ENCODE measurements at places on chromosomes 1 and 21.
A peak's percentile ranks its signal among the peaks of the same experiment; 100 is the strongest.

DNA sequence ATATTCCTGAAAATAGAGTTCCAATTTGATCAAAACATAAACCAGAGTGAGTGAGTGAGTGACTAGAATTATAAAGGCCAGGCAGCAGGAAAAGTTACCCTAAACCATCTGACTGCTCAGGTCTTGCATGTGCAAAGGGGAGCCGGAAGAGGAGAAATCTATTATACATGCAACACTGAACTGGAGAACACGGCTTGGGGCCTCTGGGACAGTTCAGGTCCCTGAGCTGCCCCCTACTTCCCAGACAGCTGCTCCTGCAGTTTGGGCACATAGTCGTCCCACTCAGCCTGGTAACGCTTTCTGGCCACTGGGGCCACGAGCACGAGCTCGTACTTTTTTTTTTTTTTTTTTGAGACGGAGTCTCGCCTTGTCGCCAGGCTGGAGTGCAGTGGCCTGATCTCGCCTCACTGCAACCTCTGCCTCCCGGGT lies 40.1 kb downstream of the PTPRC start:
- DNase-seq = no peak

DNA sequence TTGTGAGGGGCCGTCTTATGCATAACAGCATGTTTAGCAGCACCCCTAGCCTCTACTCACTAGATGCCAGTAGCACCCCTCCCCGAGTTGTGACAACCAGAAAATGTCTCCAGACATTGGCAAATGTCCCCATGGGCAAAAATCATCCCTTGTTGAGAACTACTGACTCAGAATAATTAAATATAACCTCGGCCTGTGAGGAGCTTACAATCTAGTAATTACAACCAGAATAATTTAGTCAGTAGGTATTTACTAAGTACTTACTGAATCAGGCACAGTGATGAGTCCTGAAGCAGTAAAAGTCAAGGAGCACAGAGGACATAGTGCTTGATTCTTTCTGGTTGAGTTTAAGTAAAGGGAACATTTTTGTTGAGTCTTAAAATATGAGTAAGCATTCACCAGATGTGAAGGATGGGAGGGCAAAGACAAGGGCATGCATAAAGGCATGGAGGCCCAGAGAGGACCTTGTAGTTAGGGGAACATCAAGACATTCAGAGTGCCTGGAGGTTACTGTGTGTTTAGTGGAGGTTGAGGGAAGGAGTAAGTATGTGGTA lies 44.1 kb upstream of the KCNQ4 start:
- DNase-seq = no peak

GRCh38 chr1:204992201-204992997 lies 50.6 kb upstream of the CNTN2 start:
- DNase-seq = no peak

DNA sequence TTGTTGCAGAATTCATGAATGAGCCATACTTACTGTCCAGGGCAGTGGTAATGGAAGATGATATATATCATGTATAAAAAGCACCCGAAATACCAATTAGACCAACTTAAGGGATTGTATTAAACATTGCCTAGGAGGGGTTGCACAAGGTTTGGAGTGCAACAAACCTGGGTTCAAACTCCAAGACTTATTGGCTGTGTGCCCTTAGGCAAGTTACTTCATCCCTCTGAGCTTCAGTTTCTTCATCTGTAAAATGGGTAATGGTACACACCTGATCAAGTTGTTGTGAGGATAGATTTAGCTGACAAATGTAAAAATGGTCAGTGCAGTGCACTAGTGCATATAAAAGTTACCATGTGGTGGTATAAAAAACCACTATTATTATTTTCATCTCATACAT lies 9.8 kb upstream of the PPP1R15B start:
- no peak for DNase-seq

DNA sequence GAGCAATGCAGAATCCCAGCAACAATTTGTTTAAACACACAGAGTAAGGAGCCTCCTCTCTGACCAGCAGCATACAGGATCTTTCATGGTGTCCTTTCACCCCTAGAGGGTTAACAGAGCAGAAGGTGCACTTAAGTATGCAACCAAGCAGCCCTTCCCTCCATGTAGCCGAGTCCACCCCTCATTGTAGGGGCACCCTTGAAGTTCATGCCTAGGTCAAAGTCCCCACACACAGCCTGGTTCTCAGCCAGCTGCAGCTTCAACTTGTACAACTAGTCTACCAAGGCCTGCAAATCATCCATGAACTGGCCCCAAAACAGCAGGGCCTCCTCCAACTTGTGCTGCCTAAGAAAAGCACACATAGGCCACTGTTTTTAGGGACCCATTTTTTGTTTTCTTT lies 7.0 kb upstream of the BMP8B start:
- no peak for DNase-seq

- DNase-seq = no peak
These were observed 80.6 kb downstream of the SLC25A24 start for GRCh38 chr1:108119500-108119899.

DNA sequence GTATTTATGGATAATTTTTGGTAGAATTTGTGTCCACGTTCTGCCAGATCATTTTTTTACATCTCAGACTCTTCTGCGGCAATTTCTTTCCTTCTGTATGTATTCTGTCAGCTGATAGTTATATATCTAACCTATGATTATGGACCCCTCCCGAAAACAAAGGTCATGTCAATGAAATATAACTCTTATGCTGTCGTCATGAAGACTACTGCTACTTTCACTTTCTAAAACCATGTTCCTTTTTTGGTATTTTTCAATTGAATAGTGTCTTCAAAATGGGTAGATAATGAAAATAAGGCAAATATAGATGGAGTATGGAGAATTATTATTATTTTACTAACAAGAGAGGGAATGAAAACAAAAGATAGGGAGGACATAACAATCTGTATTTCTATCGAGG lies 3.2 kb downstream of the ANGPTL1 start:
- DNase-seq = no peak

DNA sequence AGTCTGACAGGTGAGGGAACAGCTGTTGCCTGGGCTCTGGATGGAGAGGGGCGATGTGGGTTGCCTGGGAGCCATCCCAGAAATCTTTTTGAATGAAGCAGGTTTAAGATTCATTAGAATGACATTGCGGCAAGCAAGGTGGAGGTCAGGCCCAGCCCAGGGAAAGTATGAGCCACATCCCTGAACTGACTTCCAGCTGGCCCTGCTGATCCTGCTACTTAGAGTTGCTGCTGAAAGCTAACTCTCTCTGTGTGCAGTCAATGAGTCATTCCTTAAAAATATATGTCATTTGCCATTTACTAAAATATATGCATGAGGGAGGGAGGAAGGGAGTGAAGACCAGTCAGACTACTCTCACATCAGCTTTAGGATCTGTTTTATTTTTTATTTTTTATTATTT lies 54.3 kb upstream of the RAB3GAP2 start:
- no peak for DNase-seq

GRCh38 chr1:213683529-213683928 lies 304.2 kb upstream of the PROX1 start:
- DNase-seq = no peak

GRCh38 chr1:154174654-154175053 lies 17.2 kb downstream of the TPM3 start:
- no peak for DNase-seq

GRCh38 chr1:74748960-74749359 lies 16.0 kb downstream of the TYW3 start:
- DNase-seq = no peak

DNA sequence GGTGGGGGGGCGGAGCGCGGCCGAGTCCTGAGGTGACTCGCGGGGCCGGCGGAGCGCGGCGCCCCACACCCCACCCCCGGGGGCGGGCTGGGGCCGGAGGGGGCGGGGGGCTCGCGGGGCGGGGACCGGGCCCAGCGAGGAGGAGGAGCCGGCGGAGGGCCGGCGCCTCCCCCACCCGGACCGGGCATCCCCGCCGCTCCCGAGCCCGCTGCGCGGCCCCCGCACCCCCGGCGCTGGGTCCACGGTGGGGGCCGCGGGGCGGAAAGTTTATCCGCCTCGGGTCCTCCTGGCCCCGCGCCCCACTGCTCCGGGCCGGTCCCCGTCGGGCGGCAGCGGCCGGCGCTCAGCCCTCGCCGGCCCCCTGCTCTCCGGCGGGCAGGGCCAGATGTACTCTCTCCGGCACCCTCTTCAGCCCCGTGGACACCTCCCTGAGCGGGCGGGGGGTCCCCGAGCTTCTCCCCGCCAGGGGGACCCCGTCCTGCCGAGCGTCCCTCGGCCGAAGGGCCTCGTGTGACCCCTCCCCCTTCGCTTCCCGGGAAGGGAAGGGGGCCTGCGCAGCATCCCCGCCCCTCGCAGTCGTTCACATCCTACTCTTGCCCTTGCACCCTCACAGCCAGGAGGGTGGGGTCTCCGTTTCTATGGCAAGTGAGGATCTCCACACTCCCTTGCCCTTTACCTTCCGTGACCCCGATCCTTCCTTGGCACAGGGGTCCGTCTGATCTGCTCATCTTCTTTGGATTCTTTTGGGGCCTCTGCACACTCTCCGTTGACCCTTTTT lies 663 bp downstream of the CAMTA1 start:
- peak; percentile 37 for DNase-seq

- DNase-seq = peak; percentile 78
These were observed at the start of gene NAXE for GRCh38 chr1:156591432-156592157. Gene NAXE (plus strand): TSS chr1:156591776. CDS start chr1:156591805, 29 bp downstream.

DNA sequence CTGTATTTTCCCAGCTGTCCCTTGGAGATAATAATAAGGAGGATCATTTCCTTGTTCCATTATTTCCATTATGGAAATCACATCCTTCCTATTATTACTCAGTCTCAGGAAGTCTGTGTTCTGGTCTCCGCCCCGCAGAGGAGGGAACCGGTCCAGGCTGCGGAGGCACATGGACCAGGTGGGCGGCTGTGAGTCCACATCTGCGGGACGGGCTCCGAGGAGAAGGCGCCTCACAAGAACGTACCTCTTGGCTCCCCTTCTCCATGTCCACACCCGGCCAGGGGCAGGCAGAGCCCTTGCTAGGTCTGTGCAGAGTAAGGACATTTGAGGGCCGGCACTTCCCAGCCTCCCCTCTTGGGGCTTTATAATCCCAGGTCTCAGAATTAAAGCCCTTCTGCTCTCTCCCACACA lies 14.6 kb downstream of the RAB7B start:
- no peak for DNase-seq

DNA sequence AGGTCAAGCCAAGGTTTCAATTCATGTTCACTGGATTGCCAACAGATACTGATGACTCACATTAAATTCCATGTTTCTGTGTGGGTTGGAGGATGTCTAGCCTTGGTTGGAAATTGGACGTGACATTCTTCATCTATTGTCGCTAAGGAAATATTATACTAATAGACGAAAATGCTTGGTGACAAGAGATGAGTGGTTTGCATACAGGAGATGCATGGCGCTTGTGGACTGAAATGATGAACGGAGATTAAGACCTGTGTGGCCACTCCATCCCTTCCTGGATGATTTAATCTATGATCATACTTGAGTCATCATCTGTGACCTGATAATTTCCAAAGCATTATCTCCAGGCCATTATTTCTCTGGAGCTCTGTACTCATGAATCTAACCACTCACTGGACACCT lies 97.0 kb upstream of the CD34 start:
- DNase-seq = no peak

DNA sequence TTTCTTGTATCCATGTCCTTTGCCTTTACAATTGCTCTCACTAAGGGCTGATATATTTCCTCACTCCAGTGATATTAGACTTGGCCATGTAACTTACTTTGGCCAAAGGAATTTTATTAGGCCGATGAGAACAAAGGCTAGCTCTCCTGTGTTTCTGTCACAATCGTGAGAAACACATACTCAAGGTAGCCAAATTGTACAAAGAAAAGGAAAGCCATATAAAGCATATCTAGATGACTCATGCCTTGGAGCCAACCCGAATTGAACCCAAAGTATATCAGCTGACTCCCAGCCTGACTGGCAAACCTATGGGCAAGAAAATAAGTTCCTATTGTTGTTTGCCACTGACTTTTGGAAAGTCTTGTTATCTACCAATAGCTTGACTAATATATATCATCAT lies 371.7 kb upstream of the LRRC7 start:
- DNase-seq = no peak

DNA sequence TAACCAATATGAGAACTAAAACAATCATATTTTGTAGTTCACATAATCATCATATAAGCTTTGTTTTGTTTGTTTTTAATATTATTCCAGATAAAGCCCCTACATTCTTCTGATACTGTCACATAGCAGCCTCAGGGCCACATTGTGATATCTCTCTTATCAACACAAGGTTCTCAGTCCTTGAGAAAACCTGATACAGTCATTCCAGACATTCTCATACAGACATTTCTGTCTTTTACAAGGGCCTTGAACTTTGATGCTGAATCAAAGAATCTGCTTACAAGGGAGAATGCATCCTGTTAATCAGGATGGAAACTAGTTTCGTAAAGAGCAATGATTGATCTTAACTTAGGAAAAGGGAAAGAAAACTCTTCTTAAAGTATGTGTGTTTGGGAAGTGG lies 12.7 kb upstream of the VCAM1 start:
- no peak for DNase-seq

GRCh38 chr1:33762109-33762830 lies 101.6 kb upstream of the HMGB4 start:
- DNase-seq = no peak

GRCh38 chr1:176461576-176461975 lies 1.4 kb upstream of the PAPPA2 start:
- DNase-seq = no peak

All from ACHN (cell line).